SK-N-SH treated with all-trans-retinoic acid at 6 μM for 48 hours (cell line): ENCODE measurements at places on chromosomes 5 and 9.

- ATAC-seq: peak; percentile 93
These were observed 9.2 kb downstream of the INSYN2B start for GRCh38 chr5:169970911-169971765.

GRCh38 chr9:117343427-117343826, 71.4 kb downstream of the ASTN2 start:
- no peak for ATAC-seq

- no peak for ATAC-seq
These were observed 212.2 kb upstream of the ACO1 start for GRCh38 chr9:32172256-32172655.

DNA sequence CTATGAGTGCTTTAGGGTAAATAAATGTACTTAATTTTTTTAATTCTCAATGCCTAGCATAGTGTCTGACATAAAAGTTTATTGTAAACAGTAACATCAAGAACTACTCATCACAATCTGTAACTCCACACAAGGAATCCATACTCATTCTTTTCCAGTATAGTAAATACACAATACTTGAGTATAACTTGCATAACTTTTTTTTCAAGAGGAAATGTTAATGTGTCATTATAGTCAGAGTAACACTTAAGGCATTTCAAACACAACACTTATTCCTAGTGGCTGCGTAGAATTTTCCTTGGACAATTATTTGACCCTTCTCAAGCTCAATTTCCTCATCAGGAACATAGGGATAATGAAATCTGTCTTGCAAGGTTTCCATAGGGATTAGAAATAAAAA, 584.3 kb downstream of the CAAP1 start:
- no peak for ATAC-seq

DNA sequence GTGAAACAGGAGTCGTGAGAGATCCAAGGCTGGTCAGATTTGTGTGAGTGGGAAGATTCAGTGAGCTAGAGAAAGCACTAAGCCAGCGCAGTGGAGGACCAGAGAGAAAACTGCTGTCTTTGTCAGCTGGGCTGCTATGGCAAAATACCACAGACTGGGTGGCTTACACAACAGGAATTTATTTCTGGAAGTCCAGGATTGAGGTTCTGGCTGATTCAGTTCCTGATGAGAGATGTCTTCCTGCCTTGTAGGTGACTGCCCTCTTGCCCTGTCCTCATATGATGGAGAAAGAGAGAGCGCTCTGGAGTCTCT, 24.2 kb upstream of the ANKRD33B start:
- ATAC-seq: no peak

- ATAC-seq: peak; percentile 90
These were observed 152.2 kb downstream of the FGF18 start for GRCh38 chr5:171571663-171572062.

DNA sequence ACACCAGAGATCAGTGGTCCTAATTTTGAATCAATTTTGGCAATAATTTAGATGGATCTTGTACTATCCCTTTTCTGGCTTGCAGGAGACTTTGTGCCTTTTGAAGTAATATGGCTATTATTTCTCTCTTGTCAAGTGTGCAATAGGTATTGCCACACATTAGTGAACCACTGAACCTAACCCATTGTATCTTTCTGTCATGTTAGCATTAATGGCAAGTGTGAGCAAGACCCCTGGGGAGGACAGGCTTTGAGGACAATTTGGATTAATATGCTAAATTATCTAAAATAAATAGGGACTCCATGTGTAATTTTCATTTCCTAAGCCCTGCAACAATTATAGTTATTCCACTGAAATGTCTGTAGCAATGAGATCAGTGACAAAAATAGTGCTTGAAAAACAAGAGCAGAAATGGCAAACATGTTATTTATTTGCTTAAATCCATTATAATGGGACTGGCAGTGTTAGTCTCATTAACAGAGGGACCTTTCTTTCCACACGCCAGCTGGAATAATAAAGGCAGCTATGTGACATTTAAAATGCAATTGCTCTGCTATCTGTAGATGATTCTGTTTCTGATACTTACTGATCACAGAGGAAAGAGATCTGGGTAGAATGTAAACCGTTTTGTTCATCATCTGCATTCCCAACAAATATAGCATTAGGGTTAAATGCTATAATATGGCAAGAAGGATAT, 753.3 kb upstream of the ZNF608 start:
- no peak for ATAC-seq

- ATAC-seq: peak; percentile 30
These were observed 102.3 kb upstream of the LMX1B start for GRCh38 chr9:126511411-126511810.

DNA sequence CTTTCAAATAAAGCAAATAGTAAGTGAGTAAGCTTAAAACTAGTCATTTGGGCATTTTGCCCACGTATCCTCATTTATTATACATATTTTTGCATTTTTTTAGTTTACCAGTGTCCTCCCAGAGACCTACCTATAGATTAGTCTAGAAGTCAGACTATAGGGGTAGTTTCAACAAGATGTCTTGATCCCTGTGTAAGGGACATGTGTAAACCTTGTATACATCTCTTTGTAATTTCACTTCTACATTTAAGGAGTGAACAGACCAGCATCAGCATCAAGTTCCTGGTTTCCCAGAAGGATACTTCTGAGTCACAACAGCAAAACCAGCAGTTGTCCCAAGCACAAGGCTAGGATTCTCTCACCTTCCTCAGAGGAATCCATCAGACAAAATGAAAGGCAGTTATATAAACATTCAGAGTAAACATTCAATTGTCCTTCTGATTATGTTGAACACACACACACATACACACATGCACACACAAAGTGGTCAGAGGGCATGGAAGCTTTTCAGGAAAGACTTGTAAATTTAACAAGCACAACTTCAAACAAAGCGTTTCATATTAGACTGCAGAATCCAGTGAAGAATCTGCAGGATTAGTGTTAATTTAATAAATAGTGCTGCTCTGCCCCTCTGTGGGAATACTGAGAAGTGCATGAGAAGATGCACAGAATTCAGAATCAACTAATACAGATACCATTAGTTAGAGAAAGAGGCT, 55.4 kb downstream of the HINT1 start:
- peak; percentile 96 for ATAC-seq

- no peak for ATAC-seq
These were observed 31.6 kb downstream of the NUP188 start for GRCh38 chr9:128979111-128979510.

DNA sequence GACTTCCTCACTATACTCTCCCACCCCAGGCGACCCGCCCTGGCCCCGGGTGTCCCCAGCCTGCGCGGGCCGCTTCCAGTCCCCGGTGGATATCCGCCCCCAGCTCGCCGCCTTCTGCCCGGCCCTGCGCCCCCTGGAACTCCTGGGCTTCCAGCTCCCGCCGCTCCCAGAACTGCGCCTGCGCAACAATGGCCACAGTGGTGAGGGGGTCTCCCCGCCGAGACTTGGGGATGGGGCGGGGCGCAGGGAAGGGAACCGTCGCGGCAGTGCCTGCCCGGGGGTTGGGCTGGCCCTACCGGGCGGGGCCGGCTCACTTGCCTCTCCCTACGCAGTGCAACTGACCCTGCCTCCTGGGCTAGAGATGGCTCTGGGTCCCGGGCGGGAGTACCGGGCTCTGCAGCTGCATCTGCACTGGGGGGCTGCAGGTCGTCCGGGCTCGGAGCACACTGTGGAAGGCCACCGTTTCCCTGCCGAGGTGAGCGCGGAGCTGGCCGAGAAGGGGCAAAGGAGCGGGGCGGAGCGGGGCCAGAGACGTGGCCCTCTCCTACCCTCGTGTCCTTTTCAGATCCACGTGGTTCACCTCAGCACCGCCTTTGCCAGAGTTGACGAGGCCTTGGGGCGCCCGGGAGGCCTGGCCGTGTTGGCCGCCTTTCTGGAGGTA, 2.1 kb downstream of the CA9 start:
- peak; percentile 26 for ATAC-seq

DNA sequence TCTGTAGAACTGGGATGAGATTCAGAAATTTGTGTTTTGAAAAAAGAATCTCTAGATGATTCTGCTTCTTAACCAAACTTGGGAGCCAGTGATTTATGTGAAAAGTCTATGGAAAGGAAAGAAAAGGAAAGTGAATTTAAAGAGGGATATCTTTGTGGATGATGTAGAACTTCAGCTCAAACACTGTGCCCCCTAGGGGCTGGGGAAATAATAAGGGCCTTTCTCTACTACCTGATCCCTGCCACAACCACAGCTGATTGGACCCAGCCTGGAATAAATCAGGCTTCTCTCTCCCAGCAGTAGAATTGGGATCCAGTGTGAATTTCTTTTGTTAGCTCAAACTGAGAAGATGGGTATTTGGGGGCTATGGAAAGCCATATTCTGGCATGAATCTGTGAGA, 155.0 kb downstream of the PRELID2 start:
- no peak for ATAC-seq

GRCh38 chr5:96659170-96659569, 3.0 kb upstream of the CAST start:
- no peak for ATAC-seq

DNA sequence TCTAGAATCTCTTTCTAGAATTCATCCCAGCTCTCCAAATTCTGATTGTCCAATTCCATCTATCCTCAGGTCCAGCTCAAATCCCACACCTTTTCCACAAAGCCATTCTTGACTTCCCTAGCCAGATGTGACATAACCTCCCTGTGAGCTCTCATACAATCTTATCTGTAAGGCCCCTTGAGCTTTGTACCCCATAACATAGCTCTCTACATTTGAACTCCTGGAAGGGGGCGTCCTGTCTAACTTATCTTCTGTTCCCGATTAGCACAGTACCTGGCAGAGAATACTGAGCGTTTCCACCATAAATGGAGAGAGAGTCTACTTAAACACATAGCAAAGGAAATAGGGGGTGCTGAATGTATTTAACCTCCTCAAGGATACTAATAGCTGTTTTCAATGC, 251.6 kb upstream of the RGMB start:
- no peak for ATAC-seq

DNA sequence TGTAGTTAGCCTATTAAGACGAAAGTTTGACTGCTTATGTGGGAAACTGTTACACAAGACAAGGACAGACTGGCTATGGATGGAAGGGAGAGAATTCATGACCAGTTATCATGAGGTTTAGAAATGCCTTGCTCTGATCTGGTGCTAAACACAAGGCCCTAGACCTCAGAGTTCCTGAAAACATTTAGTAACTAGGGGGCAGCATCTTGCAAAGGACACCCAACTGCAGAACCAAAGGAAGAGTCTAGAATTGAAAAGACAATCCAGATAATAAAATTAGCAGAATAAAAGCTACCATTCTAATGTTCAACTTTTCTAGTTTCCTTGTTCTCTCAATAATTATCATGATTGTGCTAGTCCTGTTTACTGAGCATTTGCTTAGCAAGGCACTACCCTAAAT, 130.5 kb upstream of the GPR151 start:
- no peak for ATAC-seq

- peak; percentile 13; the same call in 2 of the 3 replicates for ATAC-seq
These were observed 132.8 kb upstream of the MPDZ start for GRCh38 chr9:13412331-13412730.

GRCh38 chr5:80105698-80106439, 70.7 kb downstream of the THBS4 start:
- ATAC-seq: no peak

DNA sequence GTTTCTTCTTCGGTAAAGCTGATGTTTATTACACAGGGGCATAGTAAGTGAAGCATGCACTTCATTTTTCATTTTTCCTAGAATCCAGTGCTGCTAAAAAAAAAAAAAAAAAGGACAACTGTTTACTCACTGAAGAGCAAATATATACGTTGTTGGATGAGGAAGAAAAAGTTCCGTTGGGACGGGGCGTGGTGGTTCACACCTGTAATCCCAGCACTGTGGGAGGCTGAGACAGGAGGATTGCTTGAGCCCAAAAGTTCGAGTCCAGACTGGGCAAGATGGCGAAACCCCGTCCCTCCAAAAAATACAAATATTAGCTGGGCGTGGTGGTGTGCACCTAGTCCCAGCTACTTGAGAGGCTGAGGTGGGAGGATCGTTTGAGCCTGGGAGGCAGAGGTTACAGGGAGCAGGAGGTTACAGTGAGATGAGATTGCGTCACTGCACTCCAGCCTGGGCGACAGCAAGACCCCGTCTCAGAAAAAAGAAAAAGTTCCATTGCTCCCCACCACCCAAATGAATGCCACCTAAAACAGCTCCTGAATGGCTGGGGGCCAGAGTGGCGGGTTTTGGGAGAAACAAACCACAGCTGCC, 60.1 kb upstream of the GNE start:
- ATAC-seq: no peak

DNA sequence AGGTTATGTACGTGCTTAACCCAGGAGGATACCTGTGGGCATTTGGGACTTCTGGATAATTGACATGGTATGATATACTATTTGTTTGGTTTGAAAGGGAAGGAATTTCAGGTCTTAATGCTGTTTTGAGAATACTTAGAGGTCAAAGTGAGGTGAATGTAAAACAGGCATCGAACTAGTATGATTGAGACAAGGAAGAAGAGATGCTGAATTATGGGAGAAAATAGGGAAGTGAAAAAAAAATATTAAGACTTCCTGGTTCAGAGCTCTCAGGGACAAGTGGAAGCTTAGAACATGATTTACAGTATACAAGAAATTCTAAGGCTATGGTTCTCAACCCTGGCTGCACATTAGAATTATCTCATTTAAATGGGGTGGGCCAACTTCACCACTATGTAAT, 115.3 kb downstream of the CD180 start:
- ATAC-seq: no peak

DNA sequence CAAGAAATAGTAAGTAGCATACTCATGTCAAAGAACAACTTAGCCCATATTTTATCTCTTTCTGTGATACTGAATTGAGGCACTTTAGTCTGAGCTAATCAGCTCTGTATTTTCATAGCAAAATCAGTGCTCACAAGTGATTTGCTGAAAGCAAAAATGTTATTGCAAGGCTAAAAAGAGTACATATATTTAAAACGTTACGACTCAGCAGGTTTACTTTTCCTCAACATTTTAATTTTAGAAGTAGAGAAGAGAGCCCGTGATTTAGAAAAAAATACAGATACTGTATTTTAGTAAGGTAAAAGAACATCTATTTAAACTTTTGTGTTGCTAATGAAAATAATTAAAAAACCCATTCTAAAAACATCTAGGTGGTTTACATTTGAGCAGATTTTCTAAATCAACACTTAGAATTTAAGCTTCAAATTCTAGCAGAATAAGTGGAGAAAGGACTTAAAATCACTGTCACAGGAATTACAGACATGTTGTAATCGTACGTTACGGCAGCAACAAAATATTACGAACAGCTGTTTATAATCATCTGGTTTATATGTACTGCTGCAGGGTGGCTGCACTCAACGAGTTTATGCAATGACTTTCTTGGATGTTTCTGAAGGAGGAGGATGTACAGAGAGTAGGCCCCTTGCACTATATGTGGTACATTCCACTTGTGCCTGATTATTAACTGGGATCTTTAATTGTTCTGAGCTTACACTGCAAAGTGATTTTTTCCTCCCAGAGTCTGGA, 20.1 kb downstream of the SREK1 start:
- no peak for ATAC-seq

- ATAC-seq: no peak
These were observed 41.5 kb downstream of the VAV2 start for GRCh38 chr9:133950629-133951111.

- no peak for ATAC-seq
These were observed 510.2 kb downstream of the SPATA31D1 start for GRCh38 chr9:82498541-82499317.
